ENCODE measurements at places on chromosomes 3 and 15.

GRCh38 chr3:67620869-67621268, 33.5 kb downstream of the SUCLG2 start:
- DNase-seq: no peak

DNA sequence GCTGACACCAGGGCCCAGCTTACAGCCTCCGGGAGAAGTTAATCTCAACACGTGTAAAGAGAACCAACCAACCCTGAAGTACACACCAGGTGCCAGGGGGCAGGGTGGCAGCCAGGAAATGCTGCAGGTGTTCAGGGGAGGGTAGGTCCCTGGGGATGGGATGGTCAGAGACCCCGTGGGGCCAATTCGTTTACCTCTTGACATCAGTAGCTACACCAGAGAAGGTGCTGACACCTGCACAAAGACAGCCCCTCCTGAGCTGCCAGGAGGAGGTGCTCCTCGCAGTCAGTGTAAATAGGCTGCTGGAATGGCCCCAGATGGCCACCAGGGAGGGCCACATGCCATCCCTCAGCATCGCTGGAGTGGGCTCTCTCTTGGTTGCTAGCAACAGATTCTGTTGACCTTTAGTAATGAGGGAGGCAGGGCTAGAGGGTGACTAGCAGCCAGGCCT, 52.8 kb downstream of the CORO2B start:
- DNase-seq: no peak

- DNase-seq: peak; percentile 69
These were observed at the start of gene ALDH1L1 for GRCh38 chr3:126180477-126181397. Gene ALDH1L1, minus strand, starts transcription at chr3:126180586. Its CDS starts 19,607 bp downstream, at chr3:126160979.

DNA sequence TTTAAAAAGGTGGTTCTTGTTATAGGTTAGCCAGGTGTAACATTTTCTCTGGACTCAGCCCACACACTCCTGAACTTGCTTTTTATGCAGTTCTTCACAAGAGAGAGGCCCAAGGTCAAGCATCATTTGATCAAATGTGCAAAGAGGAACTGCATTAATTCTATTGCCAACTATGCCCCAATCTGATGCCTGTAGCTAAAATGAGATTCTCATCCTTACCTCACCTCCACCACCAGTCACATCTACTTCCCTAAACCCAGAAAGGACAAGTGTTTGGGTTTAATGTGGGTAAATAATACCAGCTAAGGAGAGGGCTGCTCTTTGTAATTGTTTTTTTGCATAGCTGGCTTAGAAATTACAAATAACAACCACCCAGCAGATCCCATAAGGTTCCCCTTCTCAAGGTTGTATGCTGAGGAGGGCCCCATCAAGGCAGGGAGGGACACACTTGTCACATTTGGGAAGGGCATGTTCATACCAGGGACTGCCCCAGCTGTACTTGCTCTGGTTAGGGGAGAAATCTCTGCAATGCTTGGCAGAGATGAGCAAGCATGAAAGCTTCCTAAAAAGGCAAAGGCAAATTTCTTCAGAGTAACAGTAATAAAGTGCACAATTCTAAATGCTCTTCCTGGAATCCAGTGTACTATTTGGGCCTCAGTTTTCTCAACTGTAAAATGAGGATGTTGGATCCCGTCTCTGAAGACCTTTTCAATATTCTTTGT, 76.2 kb downstream of the TGFBR2 start:
- no peak for DNase-seq

DNA sequence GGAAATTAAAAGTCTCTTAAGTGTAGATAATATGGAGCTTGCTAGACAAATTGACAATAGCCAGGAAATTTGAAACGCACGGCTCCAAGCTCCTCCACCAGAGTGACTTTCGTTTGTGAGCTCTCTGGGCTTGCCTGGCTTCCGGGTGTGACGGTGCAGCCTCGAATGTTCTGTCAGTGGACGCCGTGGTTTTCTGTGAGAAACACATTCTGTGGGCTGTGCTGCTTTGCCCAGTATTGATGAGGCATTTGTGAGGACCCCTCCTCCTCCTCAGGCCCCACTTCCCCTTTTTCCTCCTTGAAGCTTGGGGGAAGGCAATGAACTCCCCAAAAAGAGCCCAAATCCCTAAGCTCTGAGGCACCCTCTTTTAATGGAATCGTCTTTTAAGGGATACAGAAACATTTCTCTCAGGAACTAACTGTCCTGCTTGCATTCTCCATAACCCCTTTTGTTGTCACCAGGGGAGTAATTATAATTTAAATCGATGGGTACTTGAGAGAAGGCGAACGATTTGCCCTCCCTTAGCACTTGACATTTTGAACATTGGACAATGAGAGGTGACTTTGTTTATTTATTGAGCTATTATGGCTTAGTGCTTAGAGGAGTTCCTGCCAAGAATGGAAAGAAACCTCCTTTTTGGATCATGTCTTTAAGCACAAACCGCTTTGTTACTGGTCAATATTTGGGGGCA, 40.8 kb downstream of the POLR2M start:
- no peak for DNase-seq
